AG20443 (cell line): ENCODE measurements at places on chromosomes 7 and 10.

DNA sequence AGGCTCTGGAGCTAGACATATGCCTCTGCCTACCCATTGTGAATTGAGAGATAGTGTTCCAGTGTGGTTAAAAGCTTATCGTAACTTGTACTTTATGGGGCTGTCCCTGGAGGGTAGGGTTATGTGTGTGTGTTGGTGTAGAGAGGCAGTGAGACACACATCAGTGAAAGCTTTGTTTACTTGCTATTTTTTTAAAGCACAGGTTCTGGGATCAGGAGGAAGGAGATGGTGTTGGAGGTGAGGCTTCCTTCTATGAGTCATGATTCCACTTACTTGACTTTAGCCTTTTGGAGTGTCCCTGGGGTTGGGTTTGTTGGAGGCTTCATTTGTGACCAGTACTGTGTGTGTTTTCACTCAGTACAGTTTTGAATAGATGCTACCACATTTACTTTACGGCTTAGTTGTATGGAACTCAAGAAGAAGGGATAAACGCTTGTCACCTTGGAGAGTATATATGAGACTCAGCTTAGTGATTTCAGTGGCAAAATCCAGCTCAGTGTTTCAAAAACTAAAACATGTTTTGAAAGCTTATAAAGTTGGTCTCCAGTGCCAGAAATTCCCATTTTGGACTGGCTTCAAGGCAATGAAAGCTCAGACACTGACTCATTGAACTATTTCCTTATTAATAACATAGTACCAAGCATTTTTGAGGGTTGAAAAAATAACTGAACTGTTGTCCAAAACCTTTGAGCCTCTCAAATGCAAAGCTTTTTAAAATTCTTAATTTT is 106.2 kb downstream of the PLXDC2 start:
- peak; percentile 58 for DNase-seq

GRCh38 chr10:8006274-8006999 is 48.1 kb upstream of the GATA3 start:
- DNase-seq, result peak; percentile 45

DNA sequence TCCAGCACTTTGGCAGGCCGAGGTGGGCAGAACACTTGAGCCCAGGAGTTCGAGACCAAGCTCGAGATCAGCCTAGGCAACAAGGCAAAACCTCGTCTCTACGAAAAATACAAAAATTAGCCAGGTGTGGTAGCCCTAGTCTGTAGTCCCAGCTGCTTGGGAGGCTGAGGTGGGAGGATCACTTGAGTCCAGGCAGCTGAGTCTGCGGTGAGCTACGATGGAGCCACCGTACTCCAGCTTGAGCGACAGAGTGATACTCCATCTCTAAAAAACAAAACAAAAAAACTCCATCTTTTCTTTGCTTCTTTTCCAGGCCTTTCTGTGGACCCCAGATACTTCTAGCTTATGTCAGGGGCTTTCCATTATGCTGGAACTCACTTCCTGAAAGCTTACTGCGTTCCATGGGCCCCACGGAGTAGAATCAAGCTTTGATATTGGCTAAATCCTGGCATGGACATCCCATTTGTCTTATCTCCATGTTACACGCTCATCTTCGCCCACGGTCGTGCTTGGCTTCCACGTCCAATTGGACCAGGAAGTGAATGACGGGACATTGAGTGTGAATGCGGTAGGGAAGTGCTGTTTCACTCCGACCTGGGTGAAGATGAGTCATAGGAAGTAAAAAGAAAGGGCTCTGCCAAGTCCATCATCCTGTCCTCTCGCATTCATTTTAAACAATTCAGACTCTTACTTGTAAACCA is 45.7 kb downstream of the FAM171A1 start:
- no peak for DNase-seq

DNA sequence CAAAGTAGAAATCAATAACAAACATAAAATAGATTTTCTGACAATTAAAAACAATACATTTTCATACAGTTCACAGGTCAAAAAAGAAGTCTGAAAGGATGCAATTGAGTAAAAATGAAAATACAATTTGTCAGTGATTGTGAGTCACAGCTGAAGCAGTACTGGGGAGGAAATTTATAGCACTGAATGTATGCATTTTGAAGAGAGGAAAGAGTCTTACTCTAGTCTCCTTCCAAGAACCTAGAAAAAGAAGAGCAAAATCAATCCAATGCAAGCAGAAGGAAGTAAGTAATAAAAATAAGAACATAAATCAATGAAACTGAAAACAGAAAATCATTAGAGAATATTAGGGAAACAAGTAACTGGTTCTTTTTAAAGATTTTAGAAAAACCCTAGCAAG is 507.2 kb upstream of the IGFBP3 start:
- no peak for DNase-seq

GRCh38 chr10:98469001-98469931 is 22.5 kb upstream of the HPS1 start:
- DNase-seq, result no peak

GRCh38 chr10:74634995-74635536 is 191.3 kb upstream of the KAT6B start:
- no peak for DNase-seq

DNA sequence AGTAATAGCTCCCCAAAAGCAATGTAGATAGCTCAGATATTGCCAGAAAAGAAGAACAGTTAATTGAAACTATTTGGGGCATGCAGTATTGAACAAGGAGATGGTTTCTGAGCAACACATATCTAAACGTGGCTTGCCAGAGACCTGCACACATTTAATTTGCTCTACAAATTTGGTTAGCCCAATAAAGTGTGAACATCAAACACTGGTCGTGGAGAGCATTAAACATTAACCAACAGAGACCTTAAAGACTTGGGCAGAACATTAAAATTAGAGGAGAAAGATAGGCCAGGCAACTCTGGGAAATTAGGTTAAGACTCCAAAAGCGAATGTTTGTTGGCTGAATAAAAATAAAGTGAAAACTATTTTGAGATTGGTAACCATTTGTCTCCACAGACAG is 61.6 kb upstream of the ARID5B start:
- no peak for DNase-seq

DNA sequence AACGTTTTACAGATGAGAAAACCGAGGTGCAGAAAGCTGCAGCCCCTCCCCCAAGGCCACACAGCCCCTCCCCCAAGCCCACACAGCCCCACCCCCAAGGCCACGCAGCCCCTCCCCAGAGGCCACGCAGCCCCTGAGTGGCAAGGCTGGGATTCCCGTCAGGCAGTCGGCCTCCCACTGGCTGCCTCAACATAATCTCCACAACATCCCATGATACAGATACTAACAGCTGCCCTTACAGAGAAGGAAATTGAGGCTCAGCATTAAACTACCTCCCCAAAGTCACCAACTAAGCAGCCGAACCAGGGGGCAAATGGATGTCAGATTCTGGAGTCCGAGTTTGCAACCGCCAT is 15.9 kb downstream of the SH3PXD2A start:
- DNase-seq, result no peak

GRCh38 chr10:10886861-10887531 is 130.7 kb upstream of the CELF2 start:
- DNase-seq, result no peak

- no peak for DNase-seq
These were observed 55.6 kb downstream of the CRTAC1 start for GRCh38 chr10:97974526-97975525.

- DNase-seq, result peak; percentile 94
These were observed at the start of gene TRIM56 for GRCh38 chr7:101085162-101085964. Gene TRIM56, plus strand, starts transcription at chr7:101085481. Its CDS starts 1,832 bp downstream, at chr7:101087313.

DNA sequence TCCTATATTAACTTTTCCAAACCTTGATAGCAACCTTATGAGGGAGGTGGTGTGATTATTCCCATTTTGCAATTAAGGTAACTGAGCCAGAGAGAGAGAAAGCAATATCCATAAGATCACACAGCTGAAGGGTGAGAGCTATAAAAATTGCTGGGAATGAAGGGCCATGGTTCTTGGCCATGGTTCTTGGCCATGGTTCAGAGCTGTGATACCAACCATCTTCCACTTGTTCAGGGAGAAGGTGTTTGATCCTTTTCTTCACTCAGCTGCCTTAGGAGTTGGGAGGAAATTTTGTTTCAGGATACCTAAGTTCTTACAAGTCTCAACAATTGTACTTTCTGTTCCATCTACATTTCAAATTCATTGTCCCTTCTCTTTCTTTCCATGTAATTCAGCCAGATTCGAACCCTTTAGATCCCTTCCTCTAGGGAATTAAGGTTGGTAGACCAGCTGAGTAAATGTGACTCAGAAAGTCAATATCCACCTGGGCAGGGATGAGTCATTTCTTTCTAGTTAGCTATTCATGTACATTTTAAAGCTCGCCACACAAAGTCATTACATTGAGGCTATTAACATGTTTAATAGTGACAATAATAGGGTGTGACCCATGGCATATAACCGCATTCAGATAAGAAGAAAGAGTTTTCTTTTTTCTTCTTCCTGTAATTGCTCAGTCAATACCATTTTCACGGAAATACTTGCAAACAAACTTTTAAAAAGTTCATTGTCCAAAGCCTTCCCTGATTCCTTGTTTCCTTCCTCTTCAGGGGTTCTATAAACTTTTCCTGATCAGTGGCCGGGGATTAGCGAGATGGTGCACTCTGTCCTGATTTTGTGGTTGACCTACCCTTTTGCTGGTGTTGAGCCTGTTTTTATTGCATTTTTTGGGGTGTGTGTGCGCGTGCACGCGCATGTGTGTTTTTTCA is 143.4 kb downstream of the TCF7L2 start:
- no peak for DNase-seq

DNA sequence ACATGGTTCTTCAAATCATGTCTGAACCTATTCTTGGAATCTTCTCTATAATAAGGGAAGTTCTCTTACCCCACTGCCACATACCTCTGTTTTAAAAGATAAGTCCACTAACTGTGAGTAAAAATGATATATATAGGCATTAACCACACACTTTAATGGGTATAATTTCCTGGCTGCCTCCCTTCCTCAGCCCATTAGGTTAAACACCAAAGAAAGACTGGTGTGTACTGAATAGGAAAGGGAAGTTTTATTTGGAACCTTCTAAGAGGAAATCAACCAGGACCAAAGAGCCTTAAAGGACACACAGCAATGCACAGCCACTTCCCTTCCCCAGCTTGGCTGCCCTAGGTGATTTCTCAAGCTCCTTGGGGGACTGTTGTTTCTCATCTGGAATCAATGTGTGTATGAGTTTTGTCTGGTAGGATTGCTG is 5.0 kb upstream of the WBP1L start:
- DNase-seq, result no peak

DNA sequence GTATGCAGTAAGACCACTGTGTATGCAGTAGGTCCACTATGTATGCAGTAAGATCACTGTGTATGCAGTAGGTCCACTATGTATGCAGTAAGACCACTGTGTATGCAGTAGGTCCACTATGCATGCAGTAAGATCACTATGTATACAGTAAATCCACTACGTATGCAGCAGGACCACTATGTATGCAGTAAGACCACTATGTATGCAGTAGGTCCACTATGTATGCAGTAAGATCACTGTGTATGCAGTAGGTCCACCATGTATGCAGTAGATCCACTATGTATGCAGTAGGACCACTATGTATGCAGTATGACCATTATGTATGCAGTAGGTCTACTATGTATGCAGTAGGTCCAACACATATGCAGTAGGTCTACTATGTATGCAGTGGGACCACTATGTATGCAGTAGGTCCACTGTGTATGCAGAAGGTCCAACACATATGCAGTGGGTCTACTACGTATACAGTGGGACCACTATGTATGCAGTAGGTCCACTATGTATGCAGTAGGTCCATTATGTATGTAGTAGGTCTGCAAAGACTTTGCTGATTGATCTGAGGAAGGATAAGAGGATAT is 313.6 kb downstream of the ADARB2 start:
- no peak for DNase-seq

GRCh38 chr10:67788028-67788886 is 49.7 kb downstream of the DNAJC12 start:
- peak; percentile 64 for DNase-seq

GRCh38 chr10:102603946-102604345 is 40.3 kb upstream of the TRIM8 start:
- DNase-seq, result no peak

GRCh38 chr7:78153285-78153684 is 354.7 kb downstream of the PHTF2 start:
- DNase-seq, result no peak

DNA sequence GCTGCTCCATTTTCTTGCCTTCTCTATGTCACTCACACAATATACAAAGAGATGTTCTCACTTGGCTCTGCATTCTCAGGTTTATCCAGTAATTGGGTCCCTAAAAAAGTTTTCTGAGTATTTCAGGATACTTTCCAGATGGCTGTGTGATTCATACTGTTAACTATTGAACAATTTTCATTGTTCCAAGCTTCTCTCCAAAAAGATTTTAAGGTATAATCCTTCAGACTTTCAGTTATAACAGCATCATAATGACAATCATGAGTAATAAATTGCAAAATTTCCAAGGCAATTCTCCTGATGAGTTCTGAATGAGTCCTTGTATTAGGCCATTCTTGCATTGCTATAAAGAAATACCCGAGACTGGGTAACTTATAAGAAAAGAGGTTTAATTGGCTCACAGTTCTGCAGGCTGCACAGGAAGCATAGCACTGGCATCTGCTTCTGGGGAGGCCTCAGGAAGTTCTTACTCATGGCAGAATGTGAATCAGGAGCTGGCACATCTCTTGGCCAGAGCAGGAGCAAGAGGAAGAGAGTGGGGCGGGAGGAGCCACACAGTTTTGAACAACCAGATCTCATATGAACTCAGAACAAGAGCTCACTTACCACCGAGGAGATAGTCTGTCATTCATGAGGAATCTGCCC is 148.1 kb downstream of the SLC16A9 start:
- no peak for DNase-seq

- DNase-seq, result no peak
These were observed 6.8 kb downstream of the HSPA14 start for GRCh38 chr10:14844948-14845347.

GRCh38 chr10:97355571-97355975 is 21.0 kb upstream of the FRAT2 start:
- peak; percentile 33 for DNase-seq

DNA sequence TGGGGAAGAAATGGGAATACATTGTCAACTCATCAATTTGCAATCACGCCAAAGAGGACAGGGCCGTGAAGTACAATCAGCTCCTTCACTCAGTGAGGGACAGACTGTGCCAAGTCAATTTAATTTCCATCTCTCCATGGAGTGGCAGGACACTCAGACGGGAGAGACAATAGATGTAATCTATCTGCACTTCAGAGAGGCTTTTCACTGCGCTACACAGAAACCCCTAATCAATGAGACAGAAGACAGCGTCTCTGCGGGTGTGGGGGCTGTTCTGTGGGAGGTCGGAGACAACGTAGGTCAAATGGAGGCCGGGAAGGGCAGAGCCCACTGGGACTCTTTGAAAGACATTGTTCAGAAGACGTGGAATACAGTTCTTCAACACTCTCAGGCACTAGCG is 541.0 kb upstream of the ADARB2 start:
- no peak for DNase-seq

DNA sequence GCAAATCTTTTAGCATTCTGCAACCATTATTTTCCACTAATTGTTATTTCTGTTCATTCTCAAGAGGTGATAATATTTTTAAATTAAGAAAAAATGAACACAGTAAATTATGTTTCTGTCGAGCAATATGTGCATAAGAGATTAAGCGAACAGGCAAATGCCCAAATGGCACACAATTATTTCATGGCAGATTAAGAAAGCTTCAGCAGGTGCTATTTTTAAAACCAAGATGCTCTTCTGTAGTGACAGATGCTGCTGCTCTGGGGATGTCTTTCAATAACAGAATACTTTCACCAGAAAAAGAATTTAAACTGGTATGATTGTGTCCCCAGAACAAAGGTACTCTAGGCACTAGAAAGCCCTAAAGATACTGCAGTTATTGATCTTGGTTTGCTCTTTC is 412.7 kb upstream of the SORCS1 start:
- no peak for DNase-seq
